ENCODE measurements at places on chromosomes 5 and 9.
A peak's percentile ranks its signal among the peaks of the same experiment; 100 is the strongest.

DNA sequence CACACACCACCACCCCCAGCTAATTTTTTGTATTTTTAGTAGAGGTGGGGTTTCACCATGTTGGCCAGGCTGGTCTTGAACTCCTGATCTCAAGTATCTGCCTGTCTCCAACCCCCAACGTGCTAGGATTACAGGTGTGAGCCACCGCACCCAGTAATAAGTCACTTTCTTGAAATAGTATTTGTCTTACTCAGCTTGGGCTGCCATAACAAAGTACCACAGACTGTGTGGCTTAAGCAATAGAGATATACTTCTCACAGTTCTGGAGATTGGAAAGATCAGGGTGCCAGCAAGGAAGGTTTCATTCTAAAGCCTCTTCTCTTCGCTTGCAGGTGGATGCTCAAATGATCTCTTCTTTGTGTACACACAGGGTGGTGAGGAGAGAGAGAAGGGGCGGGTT, 99.8 kb downstream of the ARRDC3 start:
- no peak for DNase-seq

DNA sequence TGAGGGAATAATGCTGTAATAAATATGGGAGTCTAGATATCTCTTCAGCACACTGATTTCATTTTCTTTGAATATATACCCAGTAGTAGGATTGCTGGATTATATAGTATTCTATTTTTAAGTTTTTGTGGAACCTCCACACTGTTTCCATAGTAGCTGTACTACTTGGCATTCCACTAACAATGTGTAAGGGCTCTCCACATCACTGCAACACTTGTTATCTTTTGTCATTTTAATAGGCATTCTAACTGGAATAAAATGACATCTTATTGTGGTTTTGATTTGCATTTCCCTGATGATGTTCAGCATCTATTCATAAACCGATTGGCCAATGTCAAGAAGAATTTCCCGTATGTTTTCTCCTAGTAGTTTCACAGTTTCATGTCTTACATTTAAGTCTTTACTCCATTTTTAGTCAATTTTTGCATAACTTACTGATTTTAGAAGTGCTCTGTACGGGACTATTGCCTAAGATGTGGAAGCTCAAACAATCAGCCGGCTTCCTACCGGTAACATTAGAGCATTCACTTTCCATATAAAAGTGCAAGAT, 1078.8 kb downstream of the TAF11L14 start:
- no peak for DNase-seq

GRCh38 chr9:98329904-98330303, 74.5 kb upstream of the TBC1D2 start:
- no peak for DNase-seq

DNA sequence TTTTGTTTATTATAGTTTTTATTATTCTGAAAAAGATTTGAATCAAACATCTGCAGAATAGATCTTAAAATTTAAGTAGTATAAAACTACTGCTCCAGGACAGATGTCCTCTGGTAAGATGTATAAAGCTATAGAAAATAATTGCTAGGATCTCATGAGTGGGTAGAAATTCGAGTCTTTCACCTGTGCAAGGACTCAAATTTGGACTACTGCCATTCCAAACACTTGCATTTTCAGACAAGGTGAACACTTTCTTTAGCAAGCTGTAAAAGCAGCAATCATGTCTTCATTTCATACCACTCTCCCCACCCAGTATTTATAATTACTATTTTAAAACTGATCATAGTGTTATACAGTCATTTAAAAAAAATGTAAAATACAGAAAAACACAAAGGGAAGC, 20.7 kb downstream of the SKP2 start:
- DNase-seq, result no peak

GRCh38 chr9:92385477-92385876, 18.9 kb downstream of the OGN start:
- no peak for DNase-seq

- no peak for DNase-seq
Observed at GRCh38 chr9:127876026-127876763, 1.3 kb downstream of the AK1 start.

- DNase-seq, result peak; percentile 38
Observed at GRCh38 chr9:35605351-35606137, 482 bp downstream of the TESK1 start.

DNA sequence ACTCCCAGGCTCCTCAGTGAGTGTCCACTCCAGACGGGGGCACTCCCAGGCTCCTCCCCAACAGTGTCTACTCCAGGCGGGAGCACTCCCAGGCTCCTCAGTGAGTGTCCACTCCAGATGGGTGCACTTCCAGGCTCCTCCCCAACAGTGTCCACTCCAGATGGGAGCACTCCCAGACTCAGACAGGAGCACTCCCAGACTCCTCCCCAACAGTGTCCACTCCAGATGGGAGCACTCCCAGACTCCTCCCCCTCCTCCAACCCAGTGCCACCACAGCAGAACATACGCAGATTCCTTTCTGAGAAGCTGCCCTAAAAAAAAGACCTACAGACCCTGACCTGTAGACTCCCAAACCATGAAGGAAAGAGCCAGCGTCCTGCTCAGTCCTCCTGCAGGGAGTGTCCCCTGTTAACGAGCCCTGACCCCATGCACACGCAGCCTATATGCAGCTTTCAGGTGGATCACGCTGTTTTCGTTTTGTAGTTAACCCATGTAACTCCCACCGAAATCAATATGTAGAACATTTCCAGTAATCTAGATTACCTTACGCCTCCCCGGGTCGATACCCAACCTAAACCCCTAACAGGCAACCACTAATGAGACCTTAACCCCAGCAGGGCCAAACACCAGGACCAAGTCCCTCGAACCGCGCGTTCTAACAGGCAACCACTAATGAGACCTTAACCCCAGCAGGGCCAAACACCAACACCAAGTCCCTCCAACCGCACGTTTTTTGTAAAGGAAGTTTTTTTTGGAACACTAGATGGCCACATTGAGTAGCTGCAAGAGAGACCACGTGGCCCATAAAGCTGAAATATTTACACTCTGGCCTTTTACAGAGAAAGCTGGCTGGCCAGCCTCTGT, 15.7 kb downstream of the PNPLA7 start:
- DNase-seq, result peak; percentile 79

DNA sequence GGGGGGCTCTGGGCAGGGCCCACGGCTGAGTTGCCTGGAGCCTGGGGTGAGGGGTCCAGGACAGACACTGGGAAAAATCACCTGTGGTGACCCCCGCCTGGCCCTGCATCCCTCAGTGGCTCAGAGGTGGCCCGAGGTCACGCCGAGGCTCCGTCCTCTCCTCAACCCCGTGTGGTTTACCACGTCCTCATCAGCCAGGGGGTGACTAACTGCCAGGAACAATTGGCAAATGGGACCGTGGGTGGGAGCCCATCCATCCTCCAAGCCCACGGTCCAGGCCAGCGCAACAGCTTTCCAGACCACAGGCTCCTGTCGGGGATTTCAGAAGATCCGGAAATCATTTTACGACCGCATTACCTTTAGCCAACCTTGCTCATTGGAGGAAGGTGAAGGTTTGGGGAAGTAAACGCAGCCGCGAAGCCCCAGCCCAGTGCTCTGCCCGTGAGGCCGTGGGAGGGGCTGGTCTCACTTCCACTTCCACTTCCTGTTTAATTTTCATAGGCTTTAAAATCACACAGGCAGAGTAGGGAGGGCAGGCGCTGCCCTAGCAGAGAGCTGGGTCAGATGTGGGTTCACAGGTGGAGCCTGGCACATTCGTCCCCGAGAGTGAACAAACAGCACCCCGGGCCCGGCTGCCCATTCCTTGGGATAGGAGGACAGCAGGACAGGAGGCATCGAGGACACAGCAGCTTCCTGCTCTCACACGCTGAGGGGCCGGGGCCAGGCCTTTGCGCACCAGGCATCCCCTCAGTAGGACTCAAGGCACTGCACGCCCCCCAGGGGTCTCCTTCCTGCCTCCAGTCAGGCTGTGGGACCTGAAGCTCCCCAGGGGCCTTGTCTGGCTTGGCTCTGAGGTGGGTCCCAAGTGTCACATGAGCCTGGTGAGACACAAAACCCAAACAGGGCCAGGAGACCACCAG, 19.8 kb upstream of the SLC9A3 start:
- no peak for DNase-seq

- no peak for DNase-seq
Observed at GRCh38 chr5:10654566-10654965, 90.7 kb downstream of the ANKRD33B start.

DNA sequence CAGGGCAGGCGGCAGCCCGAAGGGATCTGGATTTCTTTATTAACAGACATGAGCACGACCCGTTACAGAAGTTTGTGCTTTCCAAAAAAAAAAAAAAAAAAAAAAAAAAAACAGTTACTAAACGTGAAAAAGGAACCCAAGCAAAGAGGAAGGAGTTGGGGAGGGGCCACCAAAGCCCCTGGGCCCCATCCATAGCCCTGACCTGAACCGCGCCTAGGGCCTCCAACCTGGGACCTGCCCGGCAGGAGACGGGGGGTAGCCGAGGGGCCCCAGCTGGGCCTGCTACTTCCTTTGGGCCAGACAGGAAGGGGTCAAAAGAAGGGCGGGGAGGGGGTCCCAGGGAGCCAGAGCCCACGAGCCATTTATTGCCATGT, 10.0 kb downstream of the PRR7 start:
- DNase-seq, result no peak

- DNase-seq, result no peak
Observed at GRCh38 chr9:94976077-94976476, 249.6 kb downstream of the AOPEP start.

DNA sequence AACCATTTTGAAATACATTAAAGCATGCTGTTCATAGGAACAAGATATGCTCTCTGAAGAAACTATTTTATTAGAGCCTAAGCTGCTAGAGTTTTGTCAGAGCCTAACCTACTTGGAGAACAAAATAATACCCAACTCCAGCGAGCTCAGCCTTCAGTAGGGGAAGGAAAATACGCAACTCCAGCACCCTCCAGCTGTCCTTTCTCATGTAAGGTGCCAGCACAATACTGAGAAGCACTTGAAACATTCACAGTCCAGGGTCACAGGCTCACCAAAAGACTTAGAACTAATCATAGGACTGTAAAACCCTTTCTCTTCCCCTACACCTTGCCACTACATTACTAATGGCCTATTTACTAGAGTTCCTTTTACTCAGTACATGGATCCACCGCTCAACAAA, 18.9 kb downstream of the DPYSL3 start:
- no peak for DNase-seq

- DNase-seq, result peak; percentile 65
Observed at GRCh38 chr5:54886866-54887265, 98.5 kb downstream of the ESM1 start.

DNA sequence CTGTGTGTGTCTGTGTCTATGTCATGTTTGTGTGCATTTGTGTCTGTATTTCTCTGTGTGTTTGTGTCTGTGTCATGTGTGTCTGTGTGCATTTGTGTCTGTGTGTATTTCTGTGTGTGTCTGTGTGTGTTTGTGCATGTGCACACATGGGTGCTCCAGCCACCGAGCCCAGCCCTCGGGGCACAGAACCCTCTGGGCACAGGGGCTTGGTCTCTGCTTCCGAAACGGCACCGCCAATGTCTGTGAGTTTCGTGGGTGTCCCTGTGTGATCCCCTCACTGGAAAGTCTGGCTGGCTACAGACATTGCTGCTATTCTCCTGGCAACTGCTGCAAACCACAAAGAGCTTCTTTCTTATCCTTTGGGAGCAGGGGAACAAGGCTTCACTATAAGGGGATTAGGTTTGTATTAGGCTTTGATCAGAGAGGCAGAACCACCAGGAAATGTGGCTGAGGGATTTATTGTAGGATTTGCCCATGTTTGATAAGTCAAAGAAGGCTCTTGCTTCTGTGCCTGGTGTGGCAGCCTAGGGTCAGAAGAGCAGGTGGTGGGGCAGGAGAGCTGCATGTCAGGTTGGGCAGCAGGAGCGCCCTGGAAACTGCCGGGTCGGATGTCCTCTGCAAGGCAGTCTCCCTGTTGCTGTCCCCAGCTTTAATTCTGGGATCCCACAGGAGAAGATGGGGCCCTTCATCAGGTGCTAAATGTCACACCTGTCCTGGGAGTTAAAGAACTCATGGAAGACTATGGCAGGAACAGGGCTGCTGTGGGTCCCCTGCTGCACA, 39.6 kb upstream of the FCN1 start:
- no peak for DNase-seq

DNA sequence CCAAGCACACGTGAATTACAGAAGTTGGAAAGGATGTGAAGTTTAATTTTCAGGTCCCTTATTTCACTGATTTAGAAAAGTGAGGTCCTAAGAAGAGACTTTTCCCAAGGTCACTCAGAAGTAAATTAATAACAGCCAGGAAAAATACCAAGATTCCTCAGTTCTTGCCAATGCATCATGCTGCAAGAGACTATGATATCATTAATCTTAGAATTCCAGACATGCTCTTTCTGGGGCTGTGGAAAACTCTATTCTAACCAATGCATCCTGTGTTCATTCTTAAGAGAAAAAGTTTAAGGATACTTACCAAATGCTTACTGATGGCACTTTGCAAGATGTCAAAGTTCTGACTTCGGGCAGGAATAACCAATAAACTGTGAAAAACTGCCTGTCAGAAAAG, 42.8 kb downstream of the TEX10 start:
- peak; percentile 32 for DNase-seq

DNA sequence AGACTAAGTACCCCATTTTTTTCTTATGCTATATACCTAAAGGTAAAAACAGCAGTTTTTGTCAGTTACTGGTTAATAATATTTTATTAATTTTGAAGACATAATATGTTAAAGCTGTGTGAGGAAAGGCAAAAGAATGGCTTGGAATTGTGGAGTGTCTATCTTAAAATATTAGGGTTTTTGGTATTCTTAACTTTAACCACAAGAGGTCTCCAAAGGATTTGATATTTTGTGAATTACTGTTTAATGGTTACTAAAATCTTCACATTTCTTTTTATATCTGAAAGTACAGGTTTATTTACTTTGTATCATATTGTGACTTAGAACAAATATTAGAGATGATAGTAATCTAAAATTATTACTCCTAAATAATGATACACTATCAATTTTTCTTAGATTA, 32.0 kb upstream of the DHFR start:
- DNase-seq, result peak; percentile 32

DNA sequence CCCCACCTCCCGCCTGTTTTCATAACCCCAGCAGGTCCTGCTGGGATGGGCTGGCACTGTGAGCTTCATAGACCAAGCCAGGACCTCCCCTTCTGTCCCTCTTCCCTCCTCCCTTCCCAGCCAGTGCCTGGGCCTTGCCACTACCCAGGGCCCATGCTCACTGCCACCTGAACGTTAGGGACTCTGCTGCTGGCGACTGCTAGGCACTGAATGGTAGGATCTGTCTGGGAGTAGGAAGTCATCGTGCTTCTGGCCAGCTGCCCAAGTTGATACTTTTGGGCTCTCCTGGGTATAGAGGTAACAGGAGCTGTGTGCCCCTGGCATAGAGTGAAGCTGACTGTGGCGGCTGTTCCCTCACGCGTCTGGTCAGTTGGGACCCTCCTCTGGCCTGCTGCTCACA, 8.4 kb downstream of the TRIM41 start:
- DNase-seq, result no peak

GRCh38 chr9:9631284-9631683, 981.5 kb downstream of the PTPRD start:
- peak; percentile 55 for DNase-seq

DNA sequence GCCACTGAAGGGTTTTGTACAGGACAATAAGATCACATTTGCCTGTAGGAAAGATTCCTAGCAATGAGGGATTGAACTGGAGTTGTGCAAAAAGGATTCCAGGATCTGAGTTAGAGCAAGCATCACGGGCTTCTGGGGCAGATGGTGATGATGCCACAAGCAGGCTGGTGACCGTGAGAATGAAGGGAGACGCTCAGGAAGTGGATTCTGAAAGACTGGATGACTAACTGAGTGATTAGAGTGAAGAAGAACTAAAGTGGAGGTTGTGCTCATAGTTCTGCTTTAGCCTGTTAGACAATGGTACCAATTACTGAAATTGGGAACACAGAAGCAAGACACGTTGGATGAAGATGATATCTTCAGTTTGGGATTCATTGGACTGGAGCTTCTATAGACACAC, 168.2 kb downstream of the CD180 start:
- no peak for DNase-seq
